Dorsolateral prefrontal cortex (tissue), 122 donors: ENCODE measurements at places on chromosomes 2 and 18. TPM values are rescaled to one million over a fixed set of nuclear protein-coding genes. Genes with fewer than 3 reads are reported as not detected.

- no peak for DNase-seq
Observed at GRCh38 chr2:5036256-5036655, 655.9 kb upstream of the SOX11 start.

DNA sequence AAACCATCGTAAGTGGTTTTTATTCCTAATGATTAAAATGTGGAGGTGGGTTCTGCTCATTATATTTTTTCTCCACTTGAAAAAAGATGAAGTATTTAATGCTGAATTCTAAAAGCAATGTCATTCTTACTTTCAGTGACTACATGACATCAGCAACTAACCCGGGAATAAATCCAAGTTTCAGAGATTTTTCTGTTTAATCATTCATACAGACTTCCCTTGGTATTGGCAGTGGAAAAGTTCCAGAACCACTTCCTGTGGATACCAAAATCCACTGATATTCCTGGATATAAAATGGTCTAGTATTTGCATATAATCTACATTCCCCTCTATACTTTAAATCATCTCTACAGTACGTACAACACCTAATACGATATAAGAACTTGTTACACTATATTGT is 128.6 kb downstream of the ZNF532 start:
- DNase-seq, result no peak

CNGA3 gene
- 1.9 TPM for total RNA-seq

CDCA7 gene
- 0.41 TPM for total RNA-seq

DNA sequence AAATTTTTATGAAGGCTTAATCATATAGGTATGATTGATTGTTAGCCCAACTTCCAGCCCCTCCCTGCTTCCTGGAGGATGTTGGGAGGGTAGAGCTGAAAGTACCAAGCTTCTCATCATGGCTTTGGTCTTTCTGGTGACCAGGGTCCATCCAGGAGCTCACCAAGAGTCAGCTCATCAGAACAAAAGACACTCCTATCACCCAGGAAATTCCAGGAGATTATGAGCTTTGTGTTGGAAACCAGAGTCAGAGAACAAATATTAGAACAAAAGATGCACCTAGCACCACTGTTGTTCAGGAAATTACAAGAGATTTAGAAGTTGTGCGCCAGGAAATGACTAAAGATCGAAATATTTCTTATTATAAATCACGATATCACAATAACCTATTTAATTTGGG is 119.9 kb upstream of the THUMPD2 start:
- DNase-seq, result no peak

- no peak for DNase-seq
Observed at GRCh38 chr2:88950010-88950409, 258.5 kb downstream of the RPIA start.

GRCh38 chr2:18855027-18855426 is 265.7 kb upstream of the NT5C1B start:
- no peak for DNase-seq

DNA sequence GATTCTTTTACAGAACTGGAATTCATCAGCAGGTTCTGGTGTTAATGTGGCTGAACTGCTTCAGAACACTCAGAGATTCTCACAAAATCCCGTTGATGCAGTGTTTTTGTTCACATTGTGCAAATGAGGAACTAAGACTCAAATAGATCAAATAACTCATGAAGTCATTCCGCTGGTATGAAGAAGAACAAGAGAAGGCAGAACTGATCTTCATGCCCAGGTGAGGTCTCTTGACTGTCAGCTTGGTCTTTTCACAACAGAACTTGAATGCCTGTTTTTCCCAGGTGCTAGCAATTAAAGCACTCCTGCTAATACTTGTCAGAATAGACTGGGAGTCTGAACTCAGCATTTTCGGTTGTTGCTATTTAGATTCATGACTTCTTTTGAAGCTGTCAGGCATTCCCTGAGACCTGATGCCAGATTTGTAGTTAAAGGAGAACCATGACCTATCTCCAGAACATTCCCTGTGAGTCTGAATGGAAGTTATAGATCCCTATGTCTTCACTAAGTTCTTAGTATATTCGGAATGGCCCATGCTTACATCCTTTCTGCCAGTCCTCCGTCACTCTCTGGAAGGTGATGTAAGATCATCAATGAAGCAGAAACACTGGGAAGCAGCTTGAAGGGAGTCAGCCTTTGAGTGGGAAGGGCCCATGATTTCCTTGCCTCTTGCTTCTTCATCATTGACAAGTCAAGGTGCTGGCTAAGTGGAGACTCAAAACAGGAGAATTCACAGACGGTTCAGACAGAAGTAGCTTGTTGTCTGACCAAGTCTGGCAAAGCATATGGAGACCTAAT is 155.7 kb downstream of the MTCL1 start:
- no peak for DNase-seq

- no peak for DNase-seq
Observed at GRCh38 chr2:66565291-66565690, 130.4 kb downstream of the MEIS1 start.

ZNF512 gene
- total RNA-seq, result 39.4 TPM

DSEL gene
- total RNA-seq, result 15.5 TPM

GRCh38 chr2:112947374-112947773 is 30.4 kb upstream of the IL36G start:
- no peak for DNase-seq

GRCh38 chr2:68653034-68653433 is 9.7 kb downstream of the PROKR1 start:
- no peak for DNase-seq

REG1B gene
- not detected for total RNA-seq

DNA sequence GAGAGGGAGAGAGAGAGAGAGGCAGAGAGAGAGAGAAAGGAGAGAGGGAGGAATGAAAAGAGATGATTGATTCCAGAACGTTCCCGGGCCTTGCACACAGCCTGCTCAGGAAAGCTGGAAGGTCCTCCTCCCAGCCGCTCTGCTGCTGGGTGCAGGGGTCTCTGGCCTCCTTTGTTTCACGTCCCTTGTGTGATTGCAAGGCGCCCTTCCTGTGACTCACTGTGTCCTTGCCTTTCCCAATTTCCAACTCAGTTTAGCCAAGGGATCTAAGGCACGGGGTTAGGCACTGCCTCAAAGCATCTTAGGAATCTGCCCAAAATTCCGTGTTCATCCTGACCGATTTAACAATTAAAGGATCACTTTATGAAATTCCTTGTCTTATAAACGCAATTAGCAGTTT is 221.2 kb downstream of the KLHL29 start:
- no peak for DNase-seq

GREB1L gene
- total RNA-seq, result 12.3 TPM

DNA sequence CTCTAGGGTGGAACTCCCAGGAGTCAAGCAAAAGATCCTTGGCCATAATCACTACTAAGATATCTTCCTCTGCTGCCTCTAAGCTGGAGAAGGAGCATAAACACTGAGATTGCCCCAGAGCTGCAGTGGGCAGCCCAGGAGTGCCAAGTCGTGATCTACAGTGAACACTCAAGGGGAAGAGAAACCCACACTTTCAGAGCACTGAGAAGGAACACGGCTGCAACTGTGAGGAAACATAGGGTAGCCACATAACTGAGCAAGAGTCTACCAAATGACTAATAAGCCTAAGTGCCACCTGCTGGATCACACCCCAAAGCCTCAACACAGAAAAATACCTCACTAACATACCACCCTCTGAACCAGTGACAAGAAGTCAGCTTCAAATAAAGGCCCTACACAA is 79.6 kb upstream of the RAB12 start:
- DNase-seq, result no peak

KCNG2 gene
- total RNA-seq, result 2.0 TPM

GRCh38 chr2:64394153-64394552 is 59.8 kb upstream of the LGALSL start:
- no peak for DNase-seq

SP140 gene
- 6.9 TPM for total RNA-seq

DNA sequence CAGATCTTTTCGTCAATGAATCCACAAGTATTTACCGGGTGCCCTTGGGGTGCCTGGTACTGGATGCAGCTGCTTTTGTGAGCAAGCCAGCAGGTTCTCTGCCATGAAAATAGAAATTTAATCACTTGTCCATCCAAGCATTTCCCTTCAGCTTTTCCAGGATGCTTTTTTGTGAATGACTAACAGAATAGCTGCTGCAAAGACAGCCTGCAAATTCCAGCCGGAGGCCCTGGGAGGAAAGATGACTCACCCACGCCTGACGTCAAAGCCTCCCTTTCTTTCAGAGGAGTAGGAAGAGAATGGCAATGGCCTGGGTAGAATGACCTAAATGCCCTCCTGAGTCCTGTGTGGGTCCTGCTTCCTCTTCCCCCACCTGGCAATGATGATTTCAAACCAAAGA is 111.9 kb downstream of the AP1S3 start:
- DNase-seq, result peak; percentile 93

DNA sequence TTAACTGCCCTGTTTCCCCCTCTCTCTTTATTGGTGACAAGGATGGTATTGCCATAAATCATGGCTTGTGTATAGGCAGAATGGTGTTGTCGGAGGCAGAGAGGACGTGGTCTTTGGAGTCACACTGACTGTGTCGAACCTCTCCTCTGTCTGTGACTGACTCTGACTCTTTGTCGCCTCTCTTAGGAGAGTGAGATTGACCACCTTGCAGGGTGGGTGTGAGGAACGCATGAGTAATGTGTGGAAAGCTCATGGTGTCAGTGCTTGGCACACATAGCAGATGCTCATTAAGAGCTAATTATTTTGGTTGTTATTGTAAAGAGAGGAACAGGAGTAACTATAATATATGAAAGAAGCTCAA is 145.6 kb downstream of the TTC27 start:
- DNase-seq, result no peak

- no peak for DNase-seq
Observed at GRCh38 chr2:86596118-86596517, 27.5 kb downstream of the RNF103 start.

GRCh38 chr2:30346471-30347169 is 100.4 kb upstream of the LCLAT1 start:
- peak; percentile 15 for DNase-seq

DNA sequence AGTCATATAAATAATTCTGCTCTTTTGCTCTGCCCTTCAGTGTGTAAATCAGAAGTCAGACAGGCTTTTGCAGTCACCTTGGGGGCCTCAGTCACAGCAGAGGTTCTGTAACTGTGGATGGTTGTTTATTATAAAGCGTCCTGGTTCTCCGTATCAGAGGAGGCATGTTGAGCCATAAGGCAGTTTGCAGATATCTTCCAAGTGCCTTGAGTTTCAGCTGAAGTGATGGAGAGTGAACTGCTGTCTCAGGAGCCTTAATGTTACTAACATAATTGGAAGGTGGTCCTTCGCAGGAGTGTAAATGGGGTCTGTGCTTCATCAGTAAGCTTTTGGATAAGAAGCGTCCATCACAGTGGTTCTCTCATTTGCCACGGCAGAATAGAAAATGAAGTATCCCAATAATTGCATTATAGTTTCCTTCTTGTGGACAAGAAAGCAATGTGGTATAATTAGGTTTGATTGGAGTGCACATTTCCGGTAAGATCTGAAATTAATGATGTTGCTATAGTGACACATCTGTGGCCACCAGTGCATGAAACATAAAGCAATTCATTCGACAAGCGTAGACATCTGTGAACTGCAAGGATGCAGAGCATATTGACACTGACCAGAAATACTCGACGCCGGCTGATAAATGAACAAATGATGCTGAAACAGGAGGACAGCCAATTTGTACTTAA is 112.5 kb upstream of the NFATC1 start:
- no peak for DNase-seq

DES gene
- total RNA-seq, result 2.0 TPM

- DNase-seq, result no peak
Observed at GRCh38 chr2:233156001-233156400, 95.5 kb upstream of the ATG16L1 start.

IL1RL1 gene
- total RNA-seq, result 7.6 TPM

- no peak for DNase-seq
Observed at GRCh38 chr18:62828852-62829251, 113.5 kb downstream of the PHLPP1 start.

CCDC141 gene
- total RNA-seq, result 0.61 TPM

DNA sequence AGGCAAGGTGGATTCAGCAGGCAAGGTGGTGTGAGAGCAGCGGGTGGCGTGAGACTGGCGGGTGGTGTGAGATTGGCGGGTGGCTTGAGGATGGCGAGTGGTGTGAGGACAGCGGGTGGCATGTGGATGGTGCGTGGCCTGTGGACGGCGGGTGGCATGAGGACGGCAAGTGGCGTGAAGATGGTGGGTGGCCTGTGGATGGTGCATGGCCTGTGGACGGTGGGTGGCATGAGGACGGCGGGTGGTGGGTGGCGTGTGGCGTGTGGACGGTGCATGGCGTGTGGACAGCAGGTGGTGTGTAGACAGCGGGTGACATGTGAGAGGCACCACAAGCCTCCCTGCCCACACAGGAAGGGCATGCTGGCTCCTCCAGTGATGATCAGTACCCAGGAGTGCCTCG is 186.9 kb upstream of the SALL3 start:
- no peak for DNase-seq

ZNF396 gene
- 3.5 TPM for total RNA-seq

DNAJC5G gene
- total RNA-seq, result 10.0 TPM

DNA sequence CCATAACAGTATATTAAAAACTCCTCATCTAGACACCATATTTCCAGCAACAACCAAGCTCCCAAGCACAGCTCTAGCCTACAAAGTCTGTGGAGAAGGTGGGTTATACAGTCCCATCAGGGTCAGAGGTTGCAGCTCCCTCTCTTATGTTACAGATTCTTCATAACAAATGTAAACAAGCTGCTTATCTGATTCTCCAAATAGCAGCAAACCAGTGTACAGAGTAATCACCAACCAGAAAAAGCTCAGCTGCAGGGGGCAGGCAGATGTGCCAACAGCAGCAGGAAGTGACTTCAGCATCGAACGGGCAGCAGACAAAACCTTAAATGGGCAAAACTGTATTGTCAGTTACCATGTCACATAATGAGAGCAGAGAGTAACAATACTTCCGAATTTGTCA is 52.9 kb upstream of the NABP1 start:
- no peak for DNase-seq

GRCh38 chr2:68637047-68637446 is 6.3 kb upstream of the PROKR1 start:
- no peak for DNase-seq

TMEFF2 gene
- 33.8 TPM for total RNA-seq

HOXD8 gene
- total RNA-seq, result not detected

KCNF1 gene
- total RNA-seq, result 29.8 TPM

MOB4 gene
- total RNA-seq, result 35.6 TPM

DNA sequence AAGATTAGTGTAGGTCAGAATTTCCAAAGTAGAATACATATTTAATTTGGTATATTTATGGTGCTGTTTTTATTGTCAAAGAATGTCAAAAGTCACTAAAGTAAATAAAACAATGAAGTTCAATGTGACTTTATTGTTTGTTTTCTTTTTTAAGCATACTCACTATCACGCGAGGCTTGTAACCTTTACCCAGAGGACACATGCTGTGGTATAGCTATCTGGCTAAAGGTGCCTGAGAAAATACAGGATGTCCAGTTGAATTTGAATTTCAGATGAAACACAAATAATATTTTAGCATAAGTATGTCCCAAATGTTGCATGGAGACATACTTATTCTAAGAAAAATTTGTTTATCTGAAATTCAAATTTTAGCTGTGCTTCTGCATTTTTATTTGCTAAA is 103.3 kb upstream of the KLF7 start:
- no peak for DNase-seq

GRCh38 chr2:3681625-3682024 is 21.8 kb upstream of the DCDC2C start:
- DNase-seq, result no peak
